ENCODE measurements at places on chromosomes 3 and 15. TPM values are rescaled to one million over a fixed set of nuclear protein-coding genes. Genes with fewer than 3 reads are reported as not detected.
A peak's percentile ranks its signal among the peaks of the same experiment; 100 is the strongest.

The CCDC191 gene
- total RNA-seq = 1.6 TPM

The BSN gene
- 0.10 TPM for total RNA-seq

- DNase-seq = no peak
Measured at GRCh38 chr3:55771503-55771902, 284.4 kb upstream of the WNT5A start.

- peak; percentile 91 for DNase-seq
Measured at GRCh38 chr15:94230883-94231722, at the start of gene MCTP2. TSS of gene MCTP2 (plus strand) at chr15:94231561. CDS start at chr15:94298266, 66,705 bp downstream.

GRCh38 chr3:191087391-191087790 is 111.7 kb upstream of the OSTN start:
- DNase-seq = no peak

- peak; percentile 29 for DNase-seq
Measured at GRCh38 chr15:33735637-33736247, 232.6 kb upstream of the CHRM5 start.

- DNase-seq = peak; percentile 17
Measured at GRCh38 chr3:193292386-193292785, 51.4 kb downstream of the PLAAT1 start.

DNA sequence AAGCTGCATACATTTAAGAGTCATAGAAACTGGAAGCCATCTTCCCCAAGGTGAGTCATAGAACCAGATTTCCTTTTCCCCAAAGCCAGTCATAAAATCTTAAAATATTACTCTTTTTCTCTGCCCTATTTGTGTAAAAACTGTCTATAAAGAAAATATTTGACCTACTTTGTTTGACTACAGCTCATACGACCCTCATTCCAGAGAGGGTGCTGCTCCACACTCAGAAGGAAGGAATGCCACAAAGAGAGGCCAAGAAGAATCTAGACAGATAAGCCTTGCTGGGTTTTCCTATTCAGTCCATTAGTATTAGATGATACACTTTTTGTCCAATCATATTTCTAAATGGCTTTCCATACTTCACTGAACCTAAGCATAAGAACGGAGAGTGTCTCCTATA is 671.6 kb upstream of the SGO1 start:
- DNase-seq = no peak
